ENCODE measurements at places on chromosomes 5 and 9. TPM values are rescaled to one million over a fixed set of nuclear protein-coding genes. Genes with fewer than 3 reads are reported as not detected.

DNA sequence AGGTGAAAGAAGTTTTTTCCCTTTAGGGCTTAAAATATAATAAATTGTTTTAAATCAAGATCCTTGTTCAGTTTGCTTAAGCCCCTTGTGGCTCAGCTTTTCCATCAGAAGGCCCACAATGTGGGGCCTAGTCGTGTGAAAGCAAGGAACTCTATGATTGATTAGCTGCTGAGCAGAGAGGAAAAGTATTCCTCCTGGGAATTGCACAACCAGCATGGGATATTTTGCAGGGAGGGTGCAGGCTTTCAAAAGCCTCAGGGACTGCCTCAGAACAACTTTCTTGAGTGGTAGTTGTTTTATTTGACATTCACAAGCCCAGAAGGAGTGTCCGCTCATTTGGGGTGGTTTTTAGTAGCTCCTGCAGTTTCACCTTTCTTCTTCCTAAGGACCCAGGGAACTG is 19.8 kb downstream of the TTC23L start:
- DNase-seq: no peak

Gene STPG3
- 1.7 TPM for total RNA-seq

Gene MEF2C
- 58.7 TPM for total RNA-seq

DNA sequence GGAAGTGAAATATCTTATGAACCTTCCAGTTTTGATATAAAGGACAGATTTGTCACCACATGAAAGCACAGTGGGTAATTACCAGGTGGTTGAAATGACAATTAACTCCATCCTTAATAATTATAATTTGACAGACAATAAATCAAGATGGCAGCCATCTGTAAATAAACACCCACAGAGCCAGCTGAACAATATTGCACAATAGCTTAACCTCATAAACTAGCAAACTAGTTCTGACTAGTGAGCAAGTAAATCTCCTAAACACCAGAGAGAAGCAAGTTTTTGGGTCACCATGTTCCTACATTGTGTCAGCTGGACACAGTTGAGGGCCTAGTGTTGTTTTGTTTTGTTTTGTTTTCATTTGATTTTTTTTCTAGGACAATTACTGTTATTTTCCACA is 577.4 kb downstream of the ACTL7B start:
- DNase-seq: no peak

Gene ISL1
- not detected for total RNA-seq

DNA sequence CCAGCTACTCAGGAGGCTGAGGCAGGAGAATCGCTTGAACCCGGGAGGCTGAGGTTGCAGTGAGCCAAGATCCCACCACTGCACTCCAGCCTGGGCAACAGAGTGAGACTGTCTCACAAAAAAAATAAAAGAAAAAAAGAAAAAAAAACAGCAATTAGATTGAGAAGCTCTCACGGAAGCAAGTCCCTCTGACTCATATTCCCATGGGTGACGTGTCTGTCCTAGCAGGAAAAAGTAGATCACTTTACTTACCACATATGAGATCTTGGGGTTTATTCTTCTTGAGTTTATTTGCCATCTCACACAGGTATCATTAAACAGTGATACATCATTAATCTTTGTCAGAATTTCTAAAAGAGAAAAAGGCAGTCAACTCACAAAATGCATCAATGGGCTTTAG is 62.6 kb downstream of the SUSD1 start:
- no peak for DNase-seq
